NCI-H187 (cell line): ENCODE measurements at places on chromosomes 5 and 9.

GRCh38 chr9:16058131-16058549 is 505.3 kb downstream of the CCDC171 start:
- no peak for DNase-seq

GRCh38 chr5:40540301-40540700 is 139.4 kb upstream of the PTGER4 start:
- no peak for DNase-seq

GRCh38 chr9:138112791-138113600 is 235.4 kb downstream of the CACNA1B start:
- DNase-seq: no peak

DNA sequence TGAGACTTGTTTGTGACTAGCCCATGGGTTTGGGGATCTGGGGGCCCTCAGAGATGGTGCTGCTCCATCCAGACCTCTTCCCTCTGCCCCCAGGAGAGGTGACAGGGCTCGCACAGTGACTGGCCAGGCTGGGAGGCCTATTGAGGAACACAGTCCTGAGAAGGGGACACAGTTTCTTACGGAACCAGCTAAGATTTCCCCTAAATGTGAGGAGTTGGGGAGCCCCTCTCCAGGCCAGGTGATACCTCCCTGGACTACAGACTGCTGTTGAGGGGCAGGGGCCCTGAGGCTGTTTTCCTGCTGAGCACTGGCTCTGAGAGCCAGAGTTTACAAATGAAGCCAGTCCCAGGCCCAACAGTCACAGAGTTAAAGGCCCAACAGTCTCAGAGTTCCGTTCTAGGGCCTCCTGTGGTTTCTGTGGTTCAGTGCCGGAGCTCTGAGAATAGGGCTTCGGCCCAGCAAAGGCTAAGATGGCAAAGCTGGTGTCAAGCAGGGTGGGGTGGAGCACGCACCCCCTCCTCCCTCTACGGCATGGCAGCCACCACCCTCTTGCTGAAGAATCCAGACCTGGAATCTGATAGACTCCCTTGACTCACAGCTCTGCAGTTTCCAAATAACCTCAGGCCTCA is 1.1 kb upstream of the SEMA4D start:
- DNase-seq: no peak

DNA sequence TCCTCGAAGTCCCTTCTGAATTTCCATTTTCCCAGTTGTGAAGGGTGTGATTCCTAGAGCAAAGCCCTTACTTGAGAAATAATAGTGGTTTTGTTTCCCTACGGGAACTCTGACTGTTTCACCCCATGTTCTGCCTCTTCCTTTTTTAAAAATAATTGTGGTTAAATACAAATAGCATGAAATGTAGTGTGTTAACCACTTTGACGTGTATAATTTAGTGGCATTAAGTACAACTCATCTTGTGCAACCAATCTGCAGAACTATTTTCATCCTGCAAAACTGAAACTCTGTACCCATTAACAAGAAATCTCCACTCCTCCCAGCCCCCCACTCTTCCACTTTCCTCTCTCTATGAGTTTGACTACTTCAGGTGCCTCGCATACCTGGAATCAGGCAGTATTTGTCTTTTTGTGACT is 35.6 kb upstream of the HAND1 start:
- no peak for DNase-seq

DNA sequence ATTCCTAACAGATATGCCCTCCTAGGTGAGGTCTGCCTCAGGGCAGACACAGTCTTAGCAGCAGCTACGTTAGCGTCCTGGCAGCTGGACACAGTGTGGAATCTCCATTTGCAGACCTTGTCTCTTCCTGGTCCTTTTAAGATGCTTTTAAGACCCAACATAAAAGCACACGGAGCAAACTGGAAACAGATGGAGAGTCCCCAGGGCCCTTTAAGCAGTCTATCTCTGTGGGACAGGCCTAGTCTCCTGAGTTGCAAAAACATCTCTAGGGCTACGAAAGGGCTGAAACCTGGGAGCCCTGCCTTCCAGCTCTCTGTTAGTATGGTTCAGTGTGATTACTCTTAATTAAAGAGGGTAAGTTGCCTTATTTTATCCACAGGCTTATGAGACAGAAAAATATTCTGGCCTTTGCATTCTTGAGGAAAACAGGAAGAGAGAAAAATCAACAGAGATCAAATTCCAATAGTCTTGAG is 66.0 kb upstream of the GNA14 start:
- no peak for DNase-seq

DNA sequence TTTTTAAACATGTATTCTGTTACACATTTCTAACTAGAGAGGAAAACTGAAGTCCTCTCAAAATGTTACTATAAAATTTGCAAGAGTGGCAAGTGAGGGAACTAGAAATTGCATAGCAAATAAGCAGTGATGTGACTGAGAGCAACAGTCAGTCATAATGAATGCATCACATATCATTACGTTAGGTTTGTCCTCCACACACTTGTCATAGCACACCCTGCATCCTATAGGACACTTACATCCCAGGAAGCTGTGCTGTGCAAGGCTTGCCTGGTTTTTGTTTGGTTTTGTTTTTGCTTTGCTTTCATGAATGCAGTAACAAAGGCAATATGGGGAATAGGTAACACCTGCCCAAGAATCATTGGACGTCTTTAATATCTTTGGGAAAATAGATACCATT is 10.8 kb downstream of the NFIB start:
- DNase-seq: no peak

GRCh38 chr9:95667789-95668188 is 151.0 kb upstream of the PTCH1 start:
- no peak for DNase-seq

DNA sequence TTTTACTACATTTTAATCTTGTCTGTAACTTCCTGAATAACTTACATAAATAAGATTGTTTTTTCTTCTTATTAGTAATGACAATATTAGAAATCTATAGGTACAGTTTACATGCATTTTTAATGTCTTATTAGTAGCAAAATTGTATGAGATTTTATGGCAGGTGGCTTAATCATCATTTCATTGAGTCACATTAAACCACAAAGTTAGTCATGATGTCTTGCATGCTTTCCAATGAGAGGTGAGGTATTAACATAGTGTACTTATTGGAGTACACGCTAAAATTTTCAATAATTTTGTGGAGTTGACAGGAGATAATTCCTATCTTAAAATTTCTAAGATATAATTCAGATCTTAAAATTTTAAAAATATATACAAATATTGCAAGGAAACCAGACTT is 989.6 kb upstream of the ARRDC3 start:
- DNase-seq: no peak

DNA sequence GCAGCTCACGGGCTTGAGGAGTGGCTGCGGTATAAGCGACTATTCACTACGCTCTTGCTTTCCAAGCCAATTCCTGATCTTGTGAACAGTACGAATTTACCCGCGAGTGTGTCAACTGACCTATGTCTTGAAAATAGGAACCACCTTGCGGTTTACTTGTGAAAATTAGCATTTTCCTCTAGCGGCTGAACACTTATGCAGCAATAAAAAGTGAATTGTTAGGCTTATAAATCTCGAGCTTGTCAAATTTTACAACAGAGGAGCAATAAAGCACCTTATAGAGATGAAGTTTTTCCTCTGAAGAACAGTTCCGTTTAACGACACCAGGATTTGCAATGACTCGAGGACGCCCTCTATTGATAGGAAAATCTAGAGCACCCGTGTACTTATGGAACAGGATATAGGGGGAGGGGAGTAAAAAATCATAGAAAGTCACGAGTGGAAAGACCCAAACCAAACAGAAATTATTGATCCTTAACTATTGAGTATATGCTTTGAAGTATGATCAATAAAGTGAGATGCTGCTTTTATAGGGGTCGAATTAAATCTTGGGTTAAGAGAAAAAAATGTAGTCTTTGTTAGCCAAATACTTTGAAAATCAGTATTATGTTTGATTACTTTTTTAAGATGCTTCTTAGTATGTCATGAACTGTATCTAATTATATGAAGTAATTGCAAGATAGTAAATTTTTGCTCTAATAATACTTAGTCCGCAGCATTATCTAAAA is 1.9 kb upstream of the RGMB start:
- peak; percentile 69 for DNase-seq

- DNase-seq: no peak
Observed at GRCh38 chr9:17342696-17343095, 207.9 kb downstream of the CNTLN start.

GRCh38 chr9:22084336-22085035 is 75.4 kb upstream of the CDKN2B start:
- DNase-seq: no peak
